Pericardium fibroblast (primary cell): ENCODE measurements at places on chromosomes 16 and 17. TPM values are rescaled to one million over a fixed set of nuclear protein-coding genes. Genes with fewer than 3 reads are reported as not detected.

OTOP2 gene
- total RNA-seq = not detected in 2 replicates

PYY gene
- 0.51 TPM in 1 of 2 replicates, not detected in the other for total RNA-seq

DHX58 gene
- total RNA-seq = 10.9 and 11.0 TPM in 2 replicates

ZFP3 gene
- total RNA-seq = 1.4 and 1.8 TPM in 2 replicates

ABAT gene
- total RNA-seq = 7.2 and 7.8 TPM in 2 replicates

NLRC3 gene
- not detected in 2 replicates for total RNA-seq

MAP1LC3B gene
- total RNA-seq = 48.5 and 50.1 TPM in 2 replicates

KRTAP2-3 gene
- total RNA-seq = not detected in 2 replicates

HS3ST4 gene
- not detected in 2 replicates for total RNA-seq

GCGR gene
- not detected in 2 replicates for total RNA-seq

C17orf100 gene
- total RNA-seq = 0.26 and 2.9 TPM in 2 replicates
